H4 (cell line): ENCODE measurements at places on chromosomes 1 and 21. TPM values are rescaled to one million over a fixed set of nuclear protein-coding genes. Genes with fewer than 3 reads are reported as not detected.

Gene AKNAD1
- 0.95 TPM in 1 of 2 replicates, not detected in the other for total RNA-seq

Gene PBX1
- total RNA-seq = 22.2 and 25.8 TPM in 2 replicates

Gene SLC25A34
- total RNA-seq = 0.10 and 0.47 TPM in 2 replicates

Gene SLC9A1
- 1.6 and 5.2 TPM in 2 replicates for total RNA-seq

Gene GBP5
- total RNA-seq = 0.25 TPM in 1 of 2 replicates, not detected in the other

Gene FCGR1A
- total RNA-seq = not detected in 2 replicates

Gene FCMR
- 0.12 and 1.3 TPM in 2 replicates for total RNA-seq

Gene PRRX1
- 0.10 TPM in 1 of 2 replicates, not detected in the other for total RNA-seq

Gene CLEC20A
- not detected in 2 replicates for total RNA-seq

Gene TNFSF18
- 0.29 and 0.79 TPM in 2 replicates for total RNA-seq

GRCh38 chr1:196034080-196034706 is 574.0 kb downstream of the KCNT2 start:
- no peak for DNase-seq

DNA sequence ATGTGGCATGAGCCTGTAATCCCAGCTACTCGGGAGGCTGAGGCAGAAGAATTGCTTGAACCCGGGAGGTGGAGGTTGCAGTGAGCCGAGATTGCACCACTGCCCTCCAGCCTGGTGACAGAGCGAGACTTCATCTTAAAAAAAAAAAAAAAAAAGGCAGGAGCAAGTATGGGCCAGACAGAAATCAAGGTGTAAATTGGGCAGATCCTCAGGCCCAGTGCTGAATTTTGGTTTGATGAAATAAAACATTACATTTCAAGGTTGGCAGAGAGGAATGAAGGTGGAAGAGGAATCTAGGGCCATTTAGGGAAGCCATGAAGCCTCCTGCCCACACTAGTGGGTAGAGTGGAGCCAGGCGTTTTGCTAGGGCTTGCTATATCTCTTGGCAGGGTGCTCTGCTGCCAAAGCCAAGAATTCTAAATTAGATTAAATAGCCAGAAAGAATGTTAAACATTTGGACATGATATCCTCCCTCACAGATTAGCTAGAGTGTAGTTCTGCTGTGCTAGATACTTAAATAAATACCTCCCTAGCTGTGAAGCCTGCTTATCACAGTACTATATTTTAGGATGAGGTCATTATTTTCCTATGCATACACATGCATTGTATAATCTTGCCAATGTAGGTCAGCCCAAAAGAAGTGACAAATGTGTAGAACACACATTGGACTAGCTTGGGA is 16.6 kb upstream of the LGALS8 start:
- peak; percentile 39 for DNase-seq

- DNase-seq = no peak
Measured at GRCh38 chr1:54502342-54502741, 45.7 kb upstream of the ACOT11 start.

- DNase-seq = peak; percentile 21
Measured at GRCh38 chr1:181423301-181423918, 59.9 kb upstream of the CACNA1E start.

DNA sequence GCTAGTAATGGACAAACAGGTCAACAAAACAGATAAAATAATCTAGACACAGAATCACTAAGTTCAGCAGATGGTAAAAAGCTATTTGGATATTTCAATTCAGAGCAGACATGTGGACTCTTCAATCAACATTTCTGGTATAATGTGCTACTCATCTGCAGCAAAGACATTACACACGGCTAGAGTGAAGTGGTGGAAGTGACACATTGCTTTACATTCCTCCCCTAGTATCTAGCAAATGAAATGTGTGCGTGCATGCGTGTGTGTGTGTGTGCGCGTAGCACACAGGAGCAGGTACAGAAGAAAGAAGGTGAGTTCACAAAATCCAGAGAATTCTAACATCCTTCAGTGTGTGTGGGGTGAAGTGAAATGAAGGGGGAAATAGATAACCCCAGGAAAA is 8.3 kb downstream of the AHCTF1 start:
- no peak for DNase-seq

GRCh38 chr1:213852107-213852506 is 135.7 kb upstream of the PROX1 start:
- DNase-seq = no peak

DNA sequence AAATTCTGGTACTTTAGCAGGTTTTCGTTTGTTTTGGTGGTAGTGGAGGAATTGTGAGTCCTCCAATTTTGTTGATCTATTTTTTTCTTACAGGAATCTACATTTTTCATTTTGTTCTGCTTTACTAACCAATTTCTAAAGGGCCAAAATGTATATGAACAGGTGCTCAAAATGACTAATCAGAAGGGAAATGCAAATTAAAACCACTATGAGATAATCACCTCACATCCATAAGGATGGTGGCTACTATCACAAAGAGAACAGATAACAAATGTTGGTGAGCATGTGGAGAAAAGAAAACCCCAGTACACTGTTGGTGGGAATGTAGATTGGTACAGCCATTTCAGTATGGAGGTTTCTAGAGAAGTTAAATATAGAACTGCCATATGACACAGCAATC is 134.2 kb downstream of the LMO4 start:
- DNase-seq = no peak

DNA sequence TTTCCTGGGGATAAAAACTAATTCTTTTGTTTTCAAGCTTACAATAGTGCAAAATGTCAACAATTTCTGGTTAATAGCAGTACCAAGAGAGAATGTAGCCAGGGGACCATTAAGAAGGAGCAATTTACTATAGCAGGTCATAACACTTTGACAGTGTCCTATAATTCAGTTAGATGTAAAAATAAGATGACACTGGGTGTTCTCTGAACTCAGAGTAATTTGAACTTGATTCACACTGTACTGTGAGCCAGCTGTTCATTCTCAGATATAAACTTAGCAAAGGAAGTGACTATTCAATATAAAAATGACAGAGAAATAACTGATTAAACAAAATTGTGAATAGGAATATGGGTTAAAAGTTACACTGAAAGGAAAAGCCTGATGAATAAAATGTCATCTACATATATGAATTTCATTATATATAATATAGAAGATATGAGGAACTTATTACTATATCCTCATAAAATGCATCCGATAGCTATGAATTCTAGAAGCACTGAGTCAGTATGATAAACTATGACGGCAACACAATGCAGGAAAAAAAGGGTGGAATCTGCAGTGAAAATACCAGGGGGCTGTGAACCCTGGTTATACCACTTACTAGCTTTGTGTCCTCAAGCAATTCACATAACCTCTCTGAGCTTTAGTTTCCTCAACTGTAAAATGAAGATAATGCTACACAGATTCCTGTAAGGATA is 135.9 kb downstream of the ACBD6 start:
- no peak for DNase-seq

DNA sequence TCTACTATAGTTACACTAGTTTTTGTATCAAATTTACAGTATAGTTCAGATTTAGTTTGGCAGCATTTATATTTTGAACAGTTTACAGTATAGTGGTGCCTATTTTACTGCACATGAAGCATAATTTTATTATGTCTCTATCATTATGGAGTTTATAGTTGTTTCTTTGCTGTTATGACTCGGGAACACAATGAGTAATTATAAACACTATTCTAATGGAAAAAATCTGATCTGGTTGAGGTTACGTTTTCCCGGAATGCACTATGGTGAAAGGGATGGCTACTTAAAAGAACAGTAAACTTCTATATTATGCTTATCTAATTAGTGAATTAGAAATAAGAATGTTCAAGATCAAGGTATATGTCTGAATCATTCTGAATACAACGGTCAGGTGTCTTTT is 10.6 kb downstream of the LCA5L start:
- DNase-seq = no peak

DNA sequence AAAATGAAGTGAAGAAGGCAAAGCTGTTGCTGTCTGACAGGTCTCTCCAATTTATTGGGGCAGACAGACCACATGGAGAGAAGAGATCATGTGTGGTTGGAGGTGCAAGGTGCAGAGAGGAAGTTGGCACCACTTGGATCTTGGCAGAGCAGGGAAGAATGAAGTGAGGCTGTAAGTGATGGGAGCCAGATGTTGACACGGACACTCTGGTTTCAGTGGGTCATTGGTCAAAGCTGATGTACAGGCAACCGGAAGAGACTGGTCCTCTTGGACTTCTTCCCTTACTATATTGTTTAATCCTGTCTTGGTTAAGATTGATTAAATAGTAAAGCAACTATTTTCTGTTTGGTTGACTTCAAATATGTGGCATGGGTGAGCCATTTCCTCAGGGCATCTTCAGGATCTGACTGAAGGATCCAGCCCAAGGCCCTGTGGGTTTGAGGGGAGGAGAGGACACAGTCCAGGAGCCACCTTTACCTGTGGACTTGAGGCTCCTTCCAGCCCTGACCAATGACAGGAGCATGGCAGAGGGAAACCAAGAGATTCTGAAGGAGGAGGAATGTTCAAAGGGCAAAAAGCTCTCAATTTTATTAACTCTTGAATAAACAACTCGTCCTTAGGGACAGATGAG is 49.4 kb downstream of the NENF start:
- DNase-seq = no peak

- DNase-seq = no peak
Measured at GRCh38 chr21:25734654-25734903, 125 bp downstream of the ATP5PF start.

GRCh38 chr1:3940754-3941345 is 40.8 kb upstream of the C1orf174 start:
- DNase-seq = no peak

DNA sequence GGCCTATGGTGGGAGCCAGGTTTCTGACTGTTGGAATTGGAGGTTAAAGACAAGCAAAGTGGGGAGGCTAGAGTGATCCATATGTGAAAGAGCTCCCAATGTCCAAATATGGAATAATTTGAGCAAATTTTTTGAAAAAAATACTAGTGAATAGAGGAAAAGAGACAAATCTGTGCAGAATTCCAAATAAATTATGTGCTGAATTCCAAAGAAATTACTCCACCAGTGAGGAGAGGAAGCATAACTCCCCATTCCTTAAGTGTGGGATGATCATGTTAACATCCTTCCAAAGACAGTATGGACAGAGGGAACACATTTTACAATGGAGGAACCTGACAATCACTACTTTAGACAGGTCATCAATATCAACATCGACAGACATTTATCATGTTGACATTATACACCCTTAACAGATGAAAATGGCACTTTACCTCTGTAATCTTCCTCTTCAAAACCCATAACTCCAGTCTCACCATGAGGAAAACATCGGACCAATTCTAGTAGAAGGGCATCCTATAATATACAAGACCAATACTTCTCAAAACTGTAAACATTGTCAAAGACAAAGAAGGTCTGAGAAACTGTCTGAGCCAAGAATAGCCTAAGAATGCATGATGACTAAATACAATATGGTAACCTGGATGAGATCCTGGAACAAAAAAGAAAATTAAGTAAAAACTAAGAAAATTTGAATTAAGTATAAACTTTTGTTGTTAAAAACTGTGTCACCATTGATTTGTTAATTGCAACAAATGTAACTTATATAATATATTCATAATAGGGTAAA is 71.5 kb upstream of the RGS4 start:
- DNase-seq = no peak

GRCh38 chr1:33349081-33349759 is 28.3 kb upstream of the A3GALT2 start:
- DNase-seq = no peak

DNA sequence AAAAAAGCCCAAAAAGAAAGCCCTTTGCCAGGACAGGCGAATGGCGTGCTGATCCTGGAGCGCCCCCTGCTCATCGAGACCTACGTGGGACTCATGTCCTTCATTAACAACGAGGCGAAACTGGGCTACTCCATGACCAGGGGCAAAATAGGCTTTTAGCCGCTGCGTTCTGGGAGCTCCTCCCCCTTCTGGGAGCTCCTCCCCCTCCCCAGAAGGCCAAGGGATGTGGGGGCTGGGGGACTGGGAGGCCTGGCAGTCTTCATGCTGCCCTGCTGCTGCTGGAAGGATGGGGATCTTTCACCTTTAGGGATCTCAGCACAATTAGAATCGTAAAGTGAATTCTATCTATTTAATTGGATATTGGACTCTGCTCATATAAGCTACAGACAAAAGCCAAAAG is 3.6 kb downstream of the TPRG1L start:
- DNase-seq = no peak

DNA sequence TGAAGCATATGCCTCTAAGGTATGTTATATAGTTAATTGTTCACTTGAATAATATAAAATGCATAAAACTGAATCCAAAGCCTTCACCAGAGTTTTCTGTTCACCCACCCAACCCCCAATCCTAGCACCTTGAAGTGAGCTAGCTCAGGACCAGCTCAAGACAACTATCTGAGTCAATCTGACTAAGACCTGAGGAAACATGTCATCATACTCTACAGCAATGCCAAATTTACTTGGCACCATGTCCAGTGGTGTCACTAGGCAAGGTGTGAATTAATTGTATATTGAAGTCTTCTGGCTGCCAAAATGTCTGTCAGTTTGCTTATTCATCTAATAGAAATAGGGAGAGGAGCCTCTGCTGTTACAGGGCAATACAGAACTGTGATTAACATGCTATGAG is 3.8 kb downstream of the DNASE2B start:
- no peak for DNase-seq

DNA sequence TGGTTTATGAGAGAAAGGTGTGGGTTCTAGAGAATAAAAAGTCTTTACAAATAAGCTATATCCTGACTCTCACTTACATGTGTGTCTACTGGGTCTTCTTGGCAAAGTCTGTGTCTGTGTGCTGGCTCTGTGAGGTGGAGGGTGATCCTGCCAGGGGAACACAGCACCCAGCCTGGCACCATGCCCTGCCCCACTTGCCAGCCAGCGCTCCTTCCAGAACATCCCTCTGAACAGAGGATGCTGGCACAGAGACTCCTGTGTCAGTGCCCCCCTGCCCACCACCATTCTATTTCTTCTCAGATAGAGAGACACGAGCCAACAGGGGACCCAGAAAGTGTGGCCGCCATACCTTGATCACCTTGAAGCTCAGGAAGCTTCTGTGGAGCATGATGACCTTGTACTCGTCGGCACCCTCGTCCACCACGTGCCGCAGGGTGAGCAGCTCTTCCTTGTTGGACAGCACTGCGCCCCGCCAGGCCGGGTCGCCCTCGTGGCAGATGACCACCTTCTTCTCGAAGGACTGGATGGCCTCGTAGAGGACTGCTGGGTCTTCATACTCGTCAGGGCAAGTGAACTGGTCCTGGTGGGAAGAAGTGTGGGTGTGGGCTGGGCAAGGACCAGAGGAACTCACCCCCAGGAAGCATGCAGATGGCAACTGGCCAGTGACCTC is 49.7 kb downstream of the NTPCR start:
- DNase-seq = no peak

DNA sequence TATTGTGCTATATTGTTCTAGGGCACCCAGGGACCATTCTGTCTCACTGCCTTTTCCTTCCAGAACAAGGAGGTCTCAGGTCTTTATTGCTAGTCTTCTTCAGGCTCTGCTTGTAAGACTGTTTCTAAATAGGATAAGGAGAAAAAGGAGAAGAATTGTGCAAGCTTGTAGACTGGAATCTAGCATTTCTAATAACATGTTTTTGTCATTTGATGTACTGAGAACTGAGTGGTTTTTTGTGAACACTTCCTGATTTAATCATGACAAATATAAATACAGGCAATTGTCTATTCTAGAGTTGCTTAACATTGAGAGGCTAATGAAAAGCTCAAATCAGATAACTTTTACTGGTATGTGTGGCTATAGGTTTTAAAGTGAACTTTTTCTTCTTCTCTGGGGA is 77.6 kb downstream of the CLIC4 start:
- DNase-seq = no peak

- no peak for DNase-seq
Measured at GRCh38 chr1:233005703-233006102, 55.3 kb downstream of the NTPCR start.
